ENCODE measurements at places on chromosomes 13 and 19.

DNA sequence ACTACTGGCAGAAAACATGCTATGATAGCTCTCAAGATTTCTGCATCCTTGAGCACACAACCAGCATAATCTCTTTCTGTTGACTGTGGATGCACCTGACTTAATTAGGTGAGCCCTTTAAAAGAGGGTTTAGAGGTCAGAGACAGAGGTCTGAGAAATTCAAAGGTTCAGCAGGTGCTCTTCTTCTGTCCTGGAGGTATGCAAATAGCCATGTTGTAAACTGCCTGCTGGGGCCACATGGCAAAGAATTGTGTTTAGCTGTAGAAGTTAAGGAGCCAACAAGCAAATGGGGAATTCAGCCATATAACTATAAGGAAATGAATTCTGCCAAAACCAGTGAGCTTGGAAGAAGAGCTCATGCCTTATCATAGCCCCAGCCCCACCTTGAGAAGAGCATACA lies 11.6 kb upstream of the DCLK1 start:
- DNase-seq: no peak

DNA sequence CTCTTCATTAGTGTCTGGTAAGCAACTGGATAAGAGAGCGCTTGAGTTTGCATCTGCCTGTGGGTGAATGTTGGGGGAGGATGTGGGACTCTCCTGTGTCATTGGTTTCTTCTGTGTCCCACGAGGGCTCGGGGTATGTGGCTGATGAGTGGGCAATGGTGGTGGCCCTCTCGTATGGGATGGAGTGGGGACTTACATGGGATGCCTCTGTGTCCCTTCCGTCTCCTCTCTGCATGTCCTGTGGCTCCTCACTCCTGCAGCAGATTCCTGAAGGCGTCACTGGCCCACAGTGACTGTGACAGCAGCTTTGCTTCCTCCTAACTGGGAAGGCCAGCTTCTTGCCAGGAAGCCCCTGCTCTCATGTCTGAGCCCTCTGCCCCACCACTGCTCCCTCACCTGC lies 2.6 kb upstream of the LRP3 start:
- no peak for DNase-seq

- DNase-seq: peak; percentile 28
Measured at GRCh38 chr13:31038834-31039552, 106.5 kb downstream of the TEX26 start.

- no peak for DNase-seq
Measured at GRCh38 chr19:10762656-10763055, 44.8 kb downstream of the DNM2 start.

GRCh38 chr13:98978280-98978679 lies 416 bp upstream of the DOCK9 start:
- peak; percentile 57 for DNase-seq

- DNase-seq: peak; percentile 56
Measured at GRCh38 chr19:11169896-11170678, 14.5 kb upstream of the SPC24 start.

- DNase-seq: no peak
Measured at GRCh38 chr19:55241143-55241934, 12.8 kb upstream of the TMEM86B start.

- DNase-seq: peak; percentile 62
Measured at GRCh38 chr13:76016799-76017400, 380.8 kb downstream of the LMO7 start.

DNA sequence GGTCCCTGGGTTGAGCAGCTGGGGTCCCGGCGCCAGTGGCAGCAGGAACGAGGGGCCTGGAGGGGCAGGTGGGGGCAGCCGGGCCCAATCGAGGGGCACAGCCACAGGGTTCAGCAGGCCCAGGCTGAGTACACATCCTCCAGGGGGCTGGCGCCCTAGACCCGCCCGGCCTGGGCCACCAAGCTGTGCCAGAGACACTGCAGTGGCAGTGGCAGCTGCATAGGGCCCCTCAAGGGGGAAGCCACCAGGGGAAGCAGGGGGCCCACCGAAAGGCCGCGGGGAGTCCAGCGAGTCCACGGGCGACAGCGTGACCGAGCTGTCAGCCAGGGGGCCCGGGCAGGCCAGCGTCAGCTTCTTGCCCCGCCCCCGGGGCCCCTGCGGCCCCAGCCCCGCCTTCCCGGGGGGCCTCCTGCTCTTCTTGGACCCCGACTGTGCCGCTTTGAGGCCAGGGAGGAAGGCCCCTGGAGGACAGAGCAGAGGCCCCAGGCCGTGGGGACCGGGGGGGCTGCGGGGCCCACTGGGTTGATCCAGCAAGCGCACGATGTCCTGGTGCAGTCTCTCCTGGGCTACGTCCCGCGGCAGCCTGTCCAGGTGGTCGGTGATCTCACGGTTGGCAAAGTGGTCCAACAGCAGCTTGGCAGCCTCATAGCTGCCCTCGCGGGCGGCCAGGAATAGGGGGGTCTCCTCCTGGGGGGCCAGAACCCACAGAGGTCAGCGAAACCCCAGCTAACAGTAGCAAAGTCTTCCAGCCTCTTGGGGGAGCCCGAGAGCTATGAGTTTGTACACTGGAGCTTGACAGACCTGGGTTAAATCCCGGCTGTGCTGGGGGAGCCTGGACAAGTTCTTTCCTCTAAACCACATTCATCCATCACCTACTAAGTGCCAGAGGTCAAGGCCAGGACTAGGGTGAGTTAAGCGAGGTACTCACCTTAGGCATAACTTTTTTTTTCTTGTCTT lies 39.5 kb downstream of the NOTCH3 start:
- peak; percentile 66 for DNase-seq

GRCh38 chr13:32504263-32504662 lies 34.3 kb downstream of the N4BP2L2 start:
- DNase-seq: no peak

DNA sequence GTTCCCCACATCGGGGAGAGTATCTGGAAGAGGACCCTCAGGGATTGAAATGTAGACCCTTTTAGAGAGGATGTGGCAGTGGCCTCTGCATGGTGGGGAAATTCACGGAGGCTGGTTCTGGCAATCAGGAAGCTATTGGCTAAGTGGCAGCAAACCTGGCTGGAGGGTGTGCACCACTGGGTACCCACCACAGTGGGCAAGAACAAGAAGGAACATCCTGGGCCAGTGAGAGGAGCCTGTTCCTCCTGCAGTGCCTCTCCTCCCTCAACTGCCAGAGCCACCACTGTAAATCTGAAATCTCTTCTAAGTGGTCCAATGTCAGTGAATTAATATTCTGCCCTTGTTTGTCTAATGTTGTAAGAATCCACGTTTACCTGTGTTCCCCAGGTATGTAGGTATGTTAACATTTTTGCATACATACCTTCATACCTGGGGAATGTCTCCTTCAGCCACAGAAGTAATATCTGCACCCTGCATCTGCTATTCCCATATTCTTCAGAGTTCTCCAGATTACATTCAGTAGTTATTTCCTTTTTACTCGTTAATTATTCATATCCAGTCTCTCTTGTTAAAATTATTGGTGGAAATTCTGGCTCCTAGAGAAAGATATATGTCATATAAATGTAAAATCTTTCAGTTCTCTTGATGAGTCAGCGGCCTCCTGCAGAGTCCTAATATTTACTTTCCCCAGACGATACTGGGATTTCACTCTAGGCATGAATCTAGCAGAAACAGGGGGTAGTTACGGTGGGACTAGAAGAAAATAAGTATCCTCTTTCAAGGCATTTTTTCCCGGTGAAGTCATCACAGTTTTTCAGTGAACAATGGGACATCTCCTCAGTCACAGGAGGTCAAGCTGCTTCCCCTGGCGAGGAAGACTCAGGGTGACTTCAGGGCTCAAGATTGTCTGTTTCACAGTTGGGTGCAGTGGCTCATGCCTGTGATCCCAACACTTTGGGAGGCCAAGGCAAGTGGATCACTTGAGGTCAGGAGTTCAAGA lies 148.3 kb downstream of the MYO16 start:
- no peak for DNase-seq

DNA sequence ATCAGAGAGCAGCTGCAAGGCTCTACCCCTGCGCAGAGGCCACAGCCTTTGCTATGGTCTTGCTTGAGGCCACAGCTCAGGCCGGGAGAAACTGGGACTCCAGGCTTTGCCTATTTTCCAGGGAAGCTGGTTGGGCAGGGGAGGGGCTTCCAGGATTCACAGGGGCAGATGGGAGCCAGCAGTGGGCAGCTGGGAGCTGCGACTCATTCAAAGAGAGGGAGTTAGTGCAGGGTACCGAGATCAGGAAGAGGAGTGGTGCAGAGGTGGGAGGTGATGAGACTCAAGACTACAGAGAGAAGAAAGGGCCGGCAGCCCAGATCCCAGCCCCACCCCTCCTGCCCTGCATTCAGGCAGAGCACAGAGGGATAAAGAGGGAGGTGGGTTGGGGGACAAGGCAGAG lies 12.1 kb downstream of the ADGRE5 start:
- DNase-seq: no peak

DNA sequence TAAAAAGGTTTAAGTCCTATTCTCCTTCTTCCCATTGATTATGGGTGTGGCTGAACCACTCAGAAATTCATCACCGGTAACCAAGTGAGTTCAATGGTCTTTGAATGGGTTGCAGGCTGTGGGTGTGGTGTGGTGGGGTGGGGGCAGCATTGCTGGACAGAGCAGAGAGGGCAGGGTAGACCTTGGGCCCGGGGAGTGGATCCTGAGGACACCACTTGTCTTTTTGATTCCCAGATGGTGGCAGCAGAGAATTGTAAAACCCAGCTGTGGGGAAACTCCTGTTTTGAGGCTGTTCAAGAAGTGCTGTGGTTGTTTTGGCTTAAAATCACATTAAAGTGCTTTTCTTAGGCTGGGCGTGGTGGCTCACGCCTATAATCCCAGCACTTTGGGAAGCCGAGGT lies 45.8 kb upstream of the RGCC start:
- peak; percentile 59 for DNase-seq

- DNase-seq: no peak
Measured at GRCh38 chr13:25882466-25883357, 169.1 kb downstream of the SHISA2 start.

DNA sequence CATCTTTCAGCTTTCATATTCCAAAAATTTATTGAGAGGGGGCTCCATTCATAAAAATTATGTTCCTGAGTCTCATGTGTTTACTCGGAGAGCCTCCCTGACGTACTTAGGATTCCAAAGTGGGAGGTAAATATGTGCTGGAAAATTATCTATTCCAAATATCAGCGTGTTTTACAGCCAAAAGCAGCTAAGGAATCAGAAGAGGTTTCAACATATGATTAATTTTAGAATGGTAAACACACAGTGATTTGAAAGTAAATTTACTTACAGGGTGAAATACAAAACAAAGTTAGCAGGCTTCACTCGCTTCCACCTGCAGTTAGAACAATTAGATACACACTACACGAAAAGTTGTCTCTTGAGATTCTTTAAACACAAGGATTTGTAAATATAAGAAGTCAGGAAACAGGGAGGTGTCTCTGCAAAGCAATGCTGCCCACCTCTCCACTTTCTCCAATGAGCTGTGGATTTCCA lies 313.8 kb upstream of the NBEA start:
- DNase-seq: no peak
